Dermis blood vessel endothelial cell (primary cell): ENCODE measurements at places on chromosomes 7 and 10. TPM values are rescaled to one million over a fixed set of nuclear protein-coding genes. Genes with fewer than 3 reads are reported as not detected.

DNAJC12 gene
- 3.9 and 4.1 TPM in 2 replicates for total RNA-seq

SORCS3 gene
- total RNA-seq, result under 0.01 TPM in 1 of 2 replicates, not detected in the other

SLC39A12 gene
- total RNA-seq, result under 0.01 TPM in 1 of 2 replicates, not detected in the other

SPDYE2 gene
- not detected in 2 replicates for total RNA-seq

CEP55 gene
- 18.9 and 100 TPM in 2 replicates for total RNA-seq

TWIST1 gene
- total RNA-seq, result not detected in 2 replicates

PDK4 gene
- 88.9 and 105 TPM in 2 replicates for total RNA-seq

C7orf57 gene
- total RNA-seq, result not detected in 2 replicates

TAS2R4 gene
- total RNA-seq, result 0.42 and 0.68 TPM in 2 replicates

PNLIP gene
- not detected in 2 replicates for total RNA-seq

PAX4 gene
- 0.09 TPM in 1 of 2 replicates, not detected in the other for total RNA-seq

CCDC146 gene
- 1.4 and 2.4 TPM in 2 replicates for total RNA-seq

TSC22D4 gene
- total RNA-seq, result 32.3 and 44.2 TPM in 2 replicates

SFTPA1 gene
- not detected in 2 replicates for total RNA-seq

CFAP46 gene
- total RNA-seq, result 0.19 and 0.85 TPM in 2 replicates

STAM gene
- total RNA-seq, result 12.9 and 22.4 TPM in 2 replicates

POM121 gene
- 5.4 and 10.2 TPM in 2 replicates for total RNA-seq

SVIL gene
- total RNA-seq, result 80.8 and 98.9 TPM in 2 replicates

UBE2D4 gene
- 6.1 and 9.5 TPM in 2 replicates for total RNA-seq

MEST gene
- 2.8 and 3.1 TPM in 2 replicates for total RNA-seq

ITIH5 gene
- total RNA-seq, result 0.51 and 0.65 TPM in 2 replicates

TAF5 gene
- total RNA-seq, result 7.5 and 9.4 TPM in 2 replicates

OGDHL gene
- total RNA-seq, result 0.33 and 0.85 TPM in 2 replicates

CASTOR2 gene
- total RNA-seq, result 11.9 and 15.7 TPM in 2 replicates

ARHGEF5 gene
- 0.17 and 0.28 TPM in 2 replicates for total RNA-seq

TFR2 gene
- 0.68 and 0.70 TPM in 2 replicates for total RNA-seq

AKR1C1 gene
- 52.4 and 74.0 TPM in 2 replicates for total RNA-seq

CAMK2G gene
- total RNA-seq, result 27.9 and 35.1 TPM in 2 replicates

LRRTM3 gene
- total RNA-seq, result not detected in 2 replicates

GRID1 gene
- total RNA-seq, result not detected in 2 replicates

CDCA7L gene
- 47.6 and 85.4 TPM in 2 replicates for total RNA-seq

OR2A12 gene
- not detected in 2 replicates for total RNA-seq

C10orf67 gene
- not detected in 2 replicates for total RNA-seq

ZNF117 gene
- total RNA-seq, result 4.8 TPM in 2 replicates

FAM200A gene
- total RNA-seq, result 6.1 TPM in 2 replicates

CHRM2 gene
- not detected in 2 replicates for total RNA-seq

SYCE1 gene
- not detected in 2 replicates for total RNA-seq

ENTPD7 gene
- total RNA-seq, result 23.0 and 25.2 TPM in 2 replicates

RPP30 gene
- total RNA-seq, result 34.9 and 38.6 TPM in 2 replicates

CAMK2B gene
- total RNA-seq, result 0.09 and 0.17 TPM in 2 replicates

EN2 gene
- not detected in 2 replicates for total RNA-seq

SERPINE1 gene
- 289 and 399 TPM in 2 replicates for total RNA-seq

HOXA1 gene
- total RNA-seq, result 0.68 and 0.84 TPM in 2 replicates

PYROXD2 gene
- 3.6 and 6.4 TPM in 2 replicates for total RNA-seq

CYP2C18 gene
- not detected in 2 replicates for total RNA-seq

SPDYE1 gene
- total RNA-seq, result not detected in 2 replicates

WNT8B gene
- total RNA-seq, result not detected in 2 replicates

ELN gene
- 4.4 and 5.4 TPM in 2 replicates for total RNA-seq

ZNF467 gene
- total RNA-seq, result 4.8 and 12.7 TPM in 2 replicates

GARIN1A gene
- total RNA-seq, result 0.14 and 0.17 TPM in 2 replicates

TMEM26 gene
- not detected in 2 replicates for total RNA-seq

CTNNA3 gene
- total RNA-seq, result under 0.01 TPM in 1 of 2 replicates, not detected in the other

GIMAP4 gene
- 388 and 408 TPM in 2 replicates for total RNA-seq

DPP6 gene
- not detected in 2 replicates for total RNA-seq

AKR1D1 gene
- total RNA-seq, result not detected in 2 replicates

AKR1E2 gene
- total RNA-seq, result 9.6 and 85.6 TPM in 2 replicates

HOGA1 gene
- total RNA-seq, result 0.85 and 0.88 TPM in 2 replicates

AQP1 gene
- 9.2 and 147 TPM in 2 replicates for total RNA-seq
